ENCODE measurements at places on chromosomes 6 and 20. TPM values are rescaled to one million over a fixed set of nuclear protein-coding genes. Genes with fewer than 3 reads are reported as not detected.

- DNase-seq: no peak
Observed at GRCh38 chr20:53718142-53719021, 124.7 kb upstream of the ZNF217 start.

DNA sequence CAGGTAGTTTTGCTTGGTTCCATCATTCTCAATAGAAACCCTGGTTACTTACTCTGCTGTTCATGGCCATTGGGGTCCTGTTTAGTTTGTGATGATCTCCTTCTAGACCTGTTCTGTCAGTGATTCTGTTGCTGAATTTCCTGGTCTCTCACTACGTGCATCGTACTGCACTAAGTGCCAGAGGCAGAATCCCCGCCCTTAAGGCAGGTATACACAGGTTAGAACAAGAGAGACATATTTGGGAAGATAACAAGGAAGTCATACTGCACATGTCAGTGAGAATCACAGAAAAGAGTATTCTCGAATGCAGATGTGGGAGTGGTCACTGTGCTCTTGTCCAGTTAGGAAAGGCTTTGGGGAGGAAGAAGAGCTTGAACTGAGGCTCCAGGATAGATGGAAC is 148.1 kb upstream of the MYLIP start:
- no peak for DNase-seq

GRCh38 chr6:137013738-137014602 is 30.8 kb downstream of the IL20RA start:
- no peak for DNase-seq

DNA sequence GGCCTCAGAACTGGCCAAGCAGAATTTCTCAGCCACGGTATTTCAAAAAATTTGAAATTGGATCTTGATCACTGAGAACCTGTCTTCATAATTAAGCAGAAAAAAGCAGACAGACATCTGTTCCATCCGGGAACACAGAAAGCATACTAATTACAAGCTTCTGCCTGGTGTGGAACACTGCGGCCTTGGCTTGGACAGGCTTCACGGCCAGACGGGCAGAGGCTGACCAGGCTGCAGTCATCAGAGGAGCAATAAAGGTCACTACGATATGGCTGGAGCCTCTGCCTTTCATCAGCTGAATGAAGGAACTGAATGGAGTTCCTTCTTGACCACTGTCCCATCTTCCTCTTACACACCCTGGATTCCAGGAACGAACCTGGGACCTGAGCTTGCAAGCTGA is 3.9 kb upstream of the NRSN1 start:
- DNase-seq: no peak

DNA sequence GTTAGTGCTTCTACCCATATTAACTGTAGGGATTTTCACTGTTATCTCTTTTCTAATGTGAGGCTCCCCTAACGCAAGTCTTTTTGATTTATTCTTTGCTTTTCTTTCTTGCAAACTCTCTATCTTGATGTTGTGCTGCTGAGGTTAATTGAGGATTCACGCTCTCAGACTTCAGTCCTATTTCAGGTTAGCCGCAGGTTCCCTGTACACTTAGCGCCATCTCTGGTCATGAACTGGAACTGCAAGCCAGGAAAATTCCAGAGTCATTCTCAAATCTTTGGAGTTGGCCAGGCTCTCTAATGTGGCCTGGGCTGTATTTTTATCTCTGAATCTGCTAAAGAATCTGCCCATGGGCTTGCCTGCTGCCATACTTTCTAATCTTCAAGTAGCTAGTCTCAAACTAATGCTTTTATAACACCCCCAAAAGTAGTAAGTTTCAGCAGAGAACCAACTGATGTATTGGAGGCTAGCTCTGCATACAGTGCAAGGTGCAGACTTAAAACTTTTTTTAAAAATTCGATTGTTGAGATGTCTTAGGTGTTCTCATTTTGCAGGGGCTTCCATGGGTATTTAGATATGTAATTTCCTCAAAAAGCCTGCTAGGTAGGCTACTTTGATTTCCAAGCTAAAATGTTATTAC is 91.1 kb upstream of the OPRM1 start:
- DNase-seq: no peak

RIPOR2 gene
- polyA plus RNA-seq: 29.3 TPM

DNA sequence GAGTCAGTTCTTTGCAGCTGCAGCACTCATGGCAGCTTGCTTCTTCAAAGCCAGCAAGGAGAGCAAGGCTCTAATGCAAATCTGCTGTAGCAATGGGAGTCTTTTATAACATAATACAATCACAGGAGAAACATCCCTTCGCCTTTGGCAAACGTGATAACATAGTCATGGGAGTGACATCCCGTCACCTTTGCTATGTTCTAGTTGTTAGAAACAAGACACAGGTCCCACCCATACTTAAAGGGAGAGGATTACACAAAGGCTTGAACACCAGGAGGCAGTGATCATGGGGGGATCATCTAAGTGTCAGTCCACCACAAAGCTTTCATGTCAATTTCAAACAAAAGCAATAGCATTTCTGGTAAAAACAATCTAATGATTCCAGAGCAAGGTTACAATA is 40.1 kb upstream of the PHACTR2 start:
- DNase-seq: no peak

HLA-DQA1 gene
- 1.7 TPM for polyA plus RNA-seq

TMEM30A gene
- polyA plus RNA-seq: 56.1 TPM

TGM3 gene
- polyA plus RNA-seq: 0.25 TPM

SFTA2 gene
- not detected for polyA plus RNA-seq

DNA sequence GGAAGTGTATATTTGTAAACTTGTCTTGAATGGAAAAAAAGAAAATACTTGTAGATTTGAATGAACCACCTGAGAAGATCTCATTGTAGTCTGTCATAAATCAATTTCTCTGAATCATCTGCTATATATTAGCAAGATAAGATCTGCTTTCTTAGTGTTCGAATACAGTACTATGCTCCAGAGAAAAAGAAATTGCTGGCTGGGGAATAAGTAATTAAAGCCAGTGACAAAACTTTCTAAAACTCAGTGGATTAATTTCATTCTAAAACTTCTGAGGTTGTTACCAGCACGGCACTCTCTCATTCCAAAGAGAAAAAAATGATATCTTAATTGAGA is 22.4 kb upstream of the MROH8 start:
- DNase-seq: no peak

DNA sequence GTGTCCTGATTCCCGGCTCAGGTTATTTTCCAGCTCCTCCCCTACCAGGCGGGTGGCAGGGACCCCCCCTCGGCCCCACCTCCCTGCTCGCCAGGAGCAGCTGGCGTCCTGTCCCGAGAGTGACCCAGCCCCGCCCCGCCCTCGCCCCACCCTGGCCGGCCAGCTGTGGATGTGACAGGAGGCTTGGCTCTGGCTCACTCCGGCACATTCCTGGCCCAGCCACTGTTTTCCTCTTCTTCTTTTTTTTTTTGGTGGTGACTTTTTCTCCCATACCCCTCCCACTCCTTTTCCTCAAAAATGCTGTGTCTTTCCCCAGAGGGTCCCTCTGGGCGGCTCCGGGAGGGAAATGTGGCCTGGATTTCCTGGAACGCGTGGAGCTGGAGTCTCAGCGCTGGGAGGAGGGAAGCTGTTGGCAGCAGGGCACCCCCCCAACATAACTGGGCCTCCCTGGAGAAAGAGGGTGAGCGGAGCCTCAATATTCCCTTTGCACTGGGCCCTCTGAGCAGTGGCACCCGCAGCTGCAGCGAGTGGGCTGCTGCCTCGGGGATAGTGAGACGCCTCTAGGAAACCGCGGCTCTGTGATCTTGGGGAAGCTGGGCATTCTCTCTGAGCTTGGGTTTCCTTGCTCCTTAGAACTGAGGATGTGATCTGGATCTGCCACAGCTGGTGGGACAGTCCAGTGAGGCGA is 28.3 kb upstream of the CSNK2A1 start:
- no peak for DNase-seq

GRCh38 chr6:8905757-8906156 is 470.4 kb upstream of the SLC35B3 start:
- DNase-seq: no peak

GRCh38 chr6:166589337-166589731 is 2.9 kb upstream of the RAMACL start:
- no peak for DNase-seq

DNA sequence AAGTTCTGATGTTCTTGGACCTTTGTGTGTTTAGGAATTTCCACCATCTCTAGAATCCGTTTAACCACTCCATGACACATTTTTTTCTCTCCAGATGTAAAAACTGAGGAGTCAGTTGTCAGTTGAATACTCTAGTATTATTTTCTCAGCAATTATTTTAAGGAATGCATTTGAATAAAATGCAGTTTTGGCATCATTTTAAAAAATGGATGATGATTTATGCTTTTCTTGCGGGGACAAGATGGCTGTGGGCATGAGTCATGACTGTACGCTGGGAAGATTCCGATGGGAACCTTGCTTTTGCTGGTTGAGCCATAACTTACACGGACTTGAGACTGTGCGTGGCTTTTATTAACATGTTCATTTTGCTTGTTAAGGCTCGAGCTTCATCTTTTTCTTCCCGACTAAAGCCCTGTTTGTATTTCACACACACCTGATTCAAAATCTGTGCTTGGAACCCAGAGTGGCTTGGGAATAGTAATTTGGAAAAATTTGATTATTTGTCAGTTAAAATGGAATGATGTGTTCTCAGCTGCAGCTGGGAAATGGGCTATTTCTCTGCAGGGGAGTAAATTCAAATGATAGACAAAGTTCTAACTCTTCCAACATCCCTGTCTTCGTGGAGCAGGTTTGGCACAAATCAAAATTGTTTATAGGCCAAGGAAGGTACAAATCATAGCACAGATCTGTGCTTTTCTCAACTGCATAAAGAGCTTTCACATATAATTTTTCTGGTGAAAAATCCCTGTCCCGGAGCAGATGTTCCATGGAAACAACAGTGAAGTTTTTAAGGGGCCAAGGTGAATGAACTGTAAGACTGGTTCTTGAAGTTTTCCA is 470.5 kb upstream of the JAG1 start:
- DNase-seq: no peak

CEP250 gene
- 27.6 TPM for polyA plus RNA-seq

EFCAB8 gene
- 0.24 TPM for polyA plus RNA-seq

DNA sequence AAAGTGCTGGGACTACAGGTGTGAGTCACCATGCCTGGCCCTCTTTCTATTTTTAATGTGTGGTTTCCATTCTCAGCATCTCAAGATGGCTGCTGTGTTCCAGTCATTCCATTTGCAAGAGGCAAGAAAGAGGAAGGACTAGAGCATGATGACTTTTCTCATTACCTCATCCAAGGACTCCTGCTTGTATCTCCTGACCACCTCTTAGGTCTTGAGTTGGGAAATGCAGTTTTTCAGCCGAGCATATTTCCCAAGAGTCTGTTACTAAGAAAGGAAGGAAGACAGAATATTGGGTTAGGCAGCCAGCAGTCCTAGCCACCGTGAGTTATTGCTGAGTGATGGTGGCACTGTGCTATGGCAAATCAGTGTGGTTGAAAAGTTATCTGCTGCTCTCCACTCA is 108.4 kb upstream of the INSM1 start:
- no peak for DNase-seq

OXT gene
- 0.47 TPM for polyA plus RNA-seq

GRCh38 chr20:10935658-10936402 is 262.0 kb upstream of the JAG1 start:
- no peak for DNase-seq

GRCh38 chr20:43838703-43839060 is 76.0 kb upstream of the TOX2 start:
- no peak for DNase-seq

- no peak for DNase-seq
Observed at GRCh38 chr6:110813338-110814101, 1.7 kb downstream of the CDK19 start.

DNA sequence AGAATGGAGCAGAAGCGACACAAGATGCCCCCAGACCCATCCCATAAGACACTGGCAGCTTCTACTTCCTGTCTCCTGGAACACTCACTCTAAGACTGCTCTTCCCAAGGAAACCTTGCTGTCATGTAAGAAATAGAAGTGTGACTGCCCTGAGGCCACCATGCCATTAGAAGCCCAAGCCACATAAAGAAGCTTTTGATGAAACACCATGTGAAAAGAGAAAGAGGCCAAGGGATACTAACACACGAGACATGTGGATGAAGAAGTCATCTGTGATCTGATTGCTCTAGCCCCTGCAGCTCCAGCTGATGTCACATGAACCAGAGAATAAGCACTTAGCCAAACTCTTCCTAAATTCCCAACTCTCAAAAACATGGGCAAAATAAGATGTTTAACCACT is 117.9 kb upstream of the PCSK2 start:
- DNase-seq: no peak

GRCh38 chr20:62427172-62428001 is at the start of gene RBBP8NL:
TSS of gene RBBP8NL (minus strand) at chr20:62427539. CDS start at chr20:62419647, 7,892 bp downstream.
- no peak for DNase-seq

DNA sequence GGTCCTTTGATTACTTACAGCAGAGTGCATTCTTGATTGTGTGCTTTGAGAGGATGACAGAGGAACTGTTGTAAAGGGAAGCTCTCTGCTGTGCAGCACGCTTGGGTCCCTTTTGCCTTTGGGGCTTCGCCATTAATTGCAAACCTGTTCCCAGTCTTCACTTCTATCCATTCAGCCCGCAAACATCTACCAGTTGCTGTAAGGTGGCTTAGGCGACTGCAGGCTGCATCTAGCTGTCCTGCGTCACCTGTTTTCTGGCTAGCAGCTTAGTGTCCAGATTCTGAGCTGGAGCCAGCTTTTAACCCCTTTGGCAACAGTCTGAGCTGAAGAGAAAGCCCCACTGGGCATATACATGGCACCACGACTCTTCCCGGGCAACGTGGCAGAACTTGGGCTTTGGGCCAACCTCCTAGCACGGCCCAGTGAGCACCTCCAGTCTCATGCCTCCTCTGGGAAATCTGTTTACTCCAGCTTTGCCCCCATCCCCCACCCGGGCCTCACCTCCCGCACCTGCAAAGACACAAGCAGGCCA is 2.5 kb upstream of the FASTKD5 start:
- DNase-seq: no peak

- DNase-seq: no peak
Observed at GRCh38 chr6:151475653-151476523, 17.9 kb upstream of the CCDC170 start.

TREML1 gene
- polyA plus RNA-seq: 0.38 TPM

- DNase-seq: no peak
Observed at GRCh38 chr20:9363673-9364072, 150.7 kb upstream of the LAMP5 start.

DZANK1 gene
- 1.8 TPM for polyA plus RNA-seq

Measured in forelimb muscle (tissue), 1 donor.